Activated T-helper 9 cell treated with anti-CD3 and anti-CD28 coated beads, Interleukin-2, amount 50 U/mL, for 16 hours (primary cell): ENCODE measurements at places on chromosomes 6 and 20.

GRCh38 chr20:33970229-33970628 is 23.5 kb upstream of the RALY start:
- DNase-seq = no peak

DNA sequence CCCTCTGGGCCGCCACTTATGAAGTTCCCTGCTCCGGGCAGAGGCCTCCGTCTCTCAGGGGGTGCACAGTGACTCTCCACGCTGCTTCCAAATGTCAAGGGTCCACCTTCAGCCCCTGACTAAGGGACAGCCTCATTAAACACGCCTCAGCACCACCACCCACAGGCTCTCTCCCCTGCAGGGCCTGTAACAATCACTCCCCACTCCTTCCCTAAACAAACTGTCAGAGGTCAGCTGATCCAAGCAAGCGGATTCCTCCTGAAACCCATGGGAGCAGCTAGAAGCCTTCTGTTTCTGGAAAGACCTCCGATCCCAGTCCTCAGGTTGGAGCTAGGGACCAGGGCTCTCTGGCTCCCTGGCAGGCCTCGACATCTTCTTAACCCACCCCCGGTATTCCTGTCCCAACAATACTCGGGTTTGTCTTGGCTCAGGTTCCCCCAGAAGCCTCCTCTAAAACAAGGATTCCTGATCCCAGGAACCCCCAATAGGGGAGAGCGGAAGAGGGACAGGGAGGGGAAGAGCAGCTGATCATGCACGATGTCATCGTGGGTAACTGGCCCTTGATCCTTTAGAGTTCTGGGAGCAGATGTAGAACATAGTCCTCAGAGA is 181.0 kb downstream of the ZNF217 start:
- DNase-seq = no peak

- DNase-seq = no peak
These were observed 379.9 kb downstream of the PLCB1 start for GRCh38 chr20:8512003-8512402.

- no peak for DNase-seq
These were observed 36.6 kb downstream of the MGME1 start for GRCh38 chr20:18005170-18005989.

DNA sequence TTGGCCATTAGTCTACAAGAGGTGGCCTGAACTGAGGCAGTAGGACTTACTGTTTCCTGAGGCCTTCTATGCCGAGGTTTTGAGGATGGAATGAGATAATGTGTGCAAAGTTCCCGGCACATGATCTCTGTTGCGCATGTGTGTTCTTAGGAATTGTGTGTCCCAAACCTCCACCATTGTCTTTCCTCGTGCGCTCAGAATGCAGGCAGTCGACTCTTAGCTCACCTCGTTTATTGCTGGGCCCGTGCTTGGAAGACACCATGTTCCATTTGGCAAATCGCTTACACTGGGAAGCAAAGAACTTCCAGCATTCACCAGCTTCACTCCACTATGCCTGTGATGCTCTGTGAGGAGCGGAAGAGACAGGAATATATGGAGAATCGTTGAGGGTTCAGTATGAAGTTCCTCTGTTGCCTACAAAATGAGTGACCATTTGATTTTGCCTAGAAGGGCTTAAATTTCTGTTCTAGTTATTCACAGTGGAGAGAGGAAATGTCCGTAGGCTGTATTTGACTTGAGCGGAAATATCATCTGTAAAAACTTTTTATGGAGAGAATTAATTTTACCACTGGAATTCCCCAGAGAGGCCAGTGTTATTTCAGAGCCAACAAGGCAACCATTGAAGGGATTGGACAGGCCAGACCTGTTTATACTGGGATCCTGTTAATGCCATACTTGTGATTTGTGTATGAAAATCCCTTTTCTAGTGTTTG is 75.7 kb upstream of the CLDN20 start:
- no peak for DNase-seq

GRCh38 chr20:41716436-41716835 is 98.3 kb upstream of the CHD6 start:
- DNase-seq = no peak

DNA sequence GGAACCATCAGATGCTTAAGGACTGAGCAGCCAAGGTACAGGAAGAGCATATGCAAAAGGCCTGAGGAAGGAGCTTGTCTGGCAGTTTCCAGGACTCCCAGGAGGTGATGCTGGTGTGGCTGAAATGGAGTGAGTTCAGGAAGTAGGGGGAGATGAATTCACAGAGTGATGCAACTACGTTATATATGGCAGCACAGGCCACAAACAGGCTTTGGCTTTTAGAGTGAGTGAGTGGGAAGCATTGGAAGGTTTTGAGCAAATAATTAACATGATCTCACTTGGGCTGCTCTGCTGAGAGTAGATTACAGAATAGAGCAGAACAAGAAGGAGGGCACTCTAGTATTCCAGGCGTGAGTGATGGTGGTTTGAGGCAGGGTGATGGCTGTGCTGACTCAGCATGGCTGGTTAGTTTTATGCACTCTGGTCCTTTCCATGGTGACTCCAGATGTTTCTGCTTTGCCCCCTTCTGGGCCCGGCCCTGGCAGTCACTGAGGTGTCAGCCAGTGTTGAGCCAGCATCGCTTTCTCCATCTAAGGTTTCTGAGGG is 6.5 kb downstream of the BTN2A2 start:
- no peak for DNase-seq

- no peak for DNase-seq
These were observed 265.9 kb downstream of the BMP7 start for GRCh38 chr20:57000441-57000968.

GRCh38 chr6:120857422-120857821 is 476.9 kb downstream of the TBC1D32 start:
- no peak for DNase-seq

DNA sequence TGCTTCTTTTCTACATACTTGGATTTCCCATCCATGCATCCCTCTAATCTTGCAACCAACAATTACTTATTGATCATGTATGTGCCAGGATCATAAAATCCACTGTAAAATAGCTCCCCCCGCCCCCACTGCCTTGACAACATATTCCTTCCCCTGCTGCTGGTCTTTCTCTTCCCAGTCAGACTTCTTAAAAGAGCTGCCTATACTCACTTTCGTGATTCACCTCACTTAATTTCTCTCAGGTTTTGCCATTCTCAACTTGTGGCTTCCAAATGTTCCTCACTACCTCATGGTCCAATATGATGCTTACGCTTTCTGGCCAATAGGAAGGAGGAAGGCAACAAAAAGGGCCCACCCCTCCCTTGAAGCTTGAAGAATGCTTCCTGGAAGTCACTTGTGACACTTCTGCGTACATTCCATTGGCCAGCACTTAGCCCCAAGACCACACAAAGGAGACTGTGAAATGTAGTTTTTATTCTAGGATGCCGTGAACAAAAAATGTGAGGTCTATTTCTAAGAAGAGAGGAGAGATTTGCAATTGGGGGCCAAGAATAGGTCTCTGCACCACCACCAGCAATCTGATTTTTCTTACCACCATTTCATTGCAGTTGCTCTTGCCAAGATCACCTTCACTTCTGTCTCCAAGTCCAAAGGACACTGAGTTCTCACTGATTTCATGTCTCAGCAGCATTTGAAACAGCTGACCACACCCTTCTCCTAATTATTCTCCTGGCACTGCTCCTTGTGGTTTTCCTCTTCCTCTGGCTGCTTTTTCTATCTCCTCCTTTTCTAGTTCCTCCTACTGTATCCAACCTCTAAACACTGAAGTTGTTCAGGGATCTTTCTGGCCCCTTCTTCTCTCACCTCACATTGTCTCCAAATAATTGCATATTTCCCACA is 30.8 kb downstream of the CD164 start:
- DNase-seq = no peak

- DNase-seq = no peak
These were observed 96.4 kb upstream of the MRPS10 start for GRCh38 chr6:42313941-42314570.

- no peak for DNase-seq
These were observed 31.8 kb downstream of the TREML1 start for GRCh38 chr6:41122373-41122772.

GRCh38 chr20:58161192-58161591 is 67.3 kb downstream of the ANKRD60 start:
- DNase-seq = no peak

DNA sequence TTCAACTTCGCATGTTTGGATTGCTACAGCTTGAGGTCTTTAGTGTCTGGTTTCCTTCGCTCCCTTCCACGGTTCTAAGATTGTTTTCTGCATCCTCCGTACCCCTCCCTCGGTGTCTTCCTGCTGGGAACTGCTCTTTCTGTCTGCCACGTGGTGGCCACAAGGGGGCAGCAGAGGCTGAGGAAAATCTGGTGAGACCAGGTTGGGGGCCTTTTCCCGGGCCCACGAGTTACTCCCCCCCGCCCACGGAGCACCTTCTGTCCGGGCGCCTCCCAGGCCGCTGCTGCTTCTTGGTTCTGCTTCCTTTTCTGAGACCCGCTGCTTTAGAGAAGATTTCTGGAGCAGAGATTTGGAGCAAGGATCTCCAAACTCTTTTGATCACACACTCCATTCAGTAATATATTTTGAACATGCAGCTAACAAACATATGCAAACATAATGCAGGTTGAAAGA is 21.1 kb upstream of the NOTCH4 start:
- DNase-seq = peak; percentile 54

GRCh38 chr6:13539572-13539971 is 34.8 kb upstream of the SIRT5 start:
- no peak for DNase-seq

DNA sequence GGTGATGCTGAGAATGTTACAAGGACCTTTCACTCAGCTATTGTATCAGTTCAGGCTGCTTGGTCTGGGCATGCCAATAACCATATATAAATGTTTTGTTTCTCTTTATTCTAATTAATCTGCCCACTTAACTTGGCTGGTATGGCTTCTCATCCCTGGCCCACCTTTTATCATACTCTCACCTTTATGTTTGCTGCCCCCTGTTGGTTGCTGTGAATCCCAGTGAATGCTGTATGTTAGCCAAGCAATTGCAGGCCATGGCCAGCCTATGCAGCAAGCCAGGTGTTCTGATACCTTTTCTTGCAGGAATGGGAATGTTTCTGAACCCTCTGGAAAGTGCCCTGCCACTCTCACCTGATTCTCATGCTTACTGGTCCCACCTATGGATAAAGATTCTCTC is 54.6 kb downstream of the PCSK2 start:
- no peak for DNase-seq

GRCh38 chr6:43310624-43311023 is 2.0 kb upstream of the CRIP3 start:
- no peak for DNase-seq

GRCh38 chr6:69820438-69820837 is 23.6 kb upstream of the LMBRD1 start:
- no peak for DNase-seq

DNA sequence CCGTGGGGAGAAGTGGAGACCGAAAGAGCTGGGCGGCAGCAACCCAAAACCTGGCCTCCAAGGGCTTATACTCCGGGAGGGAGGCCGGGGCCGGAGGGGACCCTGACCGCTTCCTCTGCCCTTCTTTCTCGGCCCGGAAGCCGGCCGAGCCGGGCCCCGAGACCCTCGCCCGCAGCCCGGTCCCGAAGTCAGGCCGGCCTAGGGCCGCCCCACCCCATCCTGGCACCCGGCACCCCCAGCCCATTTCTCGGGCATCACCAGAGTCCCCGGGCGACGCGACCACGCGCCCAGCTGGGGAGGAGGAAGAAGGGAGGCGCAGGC is 572 bp upstream of the ZDHHC14 start:
- DNase-seq = no peak

- DNase-seq = no peak
These were observed 16.5 kb downstream of the KPNA5 start for GRCh38 chr6:116697480-116697879.
